Osteoblast (primary cell): ENCODE measurements at places on chromosomes 3 and 15. TPM values are rescaled to one million over a fixed set of nuclear protein-coding genes. Genes with fewer than 3 reads are reported as not detected.

SLC12A8 gene
- total RNA-seq = 33.0 and 36.2 TPM in 2 replicates

SCN11A gene
- under 0.01 TPM in 1 of 2 replicates, not detected in the other for total RNA-seq

C3orf20 gene
- total RNA-seq = under 0.01 and 0.29 TPM in 2 replicates

PTX3 gene
- total RNA-seq = 537 and 689 TPM in 2 replicates

TGM4 gene
- total RNA-seq = not detected in 2 replicates

IL16 gene
- total RNA-seq = 6.5 and 7.1 TPM in 2 replicates

PLA2G4E gene
- total RNA-seq = not detected in 2 replicates

SLC6A6 gene
- total RNA-seq = 76.6 and 86.5 TPM in 2 replicates

EFHB gene
- 0.29 and 1.8 TPM in 2 replicates for total RNA-seq
